Stimulated activated CD8-positive, alpha-beta memory T cell treated with anti-CD3 and anti-CD28 coated beads, Interleukin-2, amount 100 ng/mL, for 1 hour (primary cell): ENCODE measurements at places on chromosomes 2 and 18.

DNA sequence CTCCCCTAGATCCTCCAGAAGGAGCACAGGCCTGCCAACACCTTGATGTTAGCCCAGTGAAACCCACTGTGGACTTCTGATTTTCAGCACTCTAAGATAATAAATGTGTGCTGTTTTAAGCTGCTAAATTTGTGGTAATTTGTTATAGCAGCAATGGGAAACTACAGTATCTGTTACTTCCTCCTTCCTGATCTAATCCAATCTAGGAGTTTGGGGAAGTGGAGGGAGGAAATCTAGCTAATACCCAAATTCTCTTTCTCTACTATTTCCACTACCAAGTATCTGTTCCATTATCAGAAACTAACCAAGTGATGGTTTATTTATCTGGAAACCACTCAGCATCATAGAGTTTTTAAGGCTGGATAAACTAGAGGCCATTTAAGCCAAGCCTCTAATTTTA is 64.9 kb downstream of the AFF3 start:
- no peak for DNase-seq

DNA sequence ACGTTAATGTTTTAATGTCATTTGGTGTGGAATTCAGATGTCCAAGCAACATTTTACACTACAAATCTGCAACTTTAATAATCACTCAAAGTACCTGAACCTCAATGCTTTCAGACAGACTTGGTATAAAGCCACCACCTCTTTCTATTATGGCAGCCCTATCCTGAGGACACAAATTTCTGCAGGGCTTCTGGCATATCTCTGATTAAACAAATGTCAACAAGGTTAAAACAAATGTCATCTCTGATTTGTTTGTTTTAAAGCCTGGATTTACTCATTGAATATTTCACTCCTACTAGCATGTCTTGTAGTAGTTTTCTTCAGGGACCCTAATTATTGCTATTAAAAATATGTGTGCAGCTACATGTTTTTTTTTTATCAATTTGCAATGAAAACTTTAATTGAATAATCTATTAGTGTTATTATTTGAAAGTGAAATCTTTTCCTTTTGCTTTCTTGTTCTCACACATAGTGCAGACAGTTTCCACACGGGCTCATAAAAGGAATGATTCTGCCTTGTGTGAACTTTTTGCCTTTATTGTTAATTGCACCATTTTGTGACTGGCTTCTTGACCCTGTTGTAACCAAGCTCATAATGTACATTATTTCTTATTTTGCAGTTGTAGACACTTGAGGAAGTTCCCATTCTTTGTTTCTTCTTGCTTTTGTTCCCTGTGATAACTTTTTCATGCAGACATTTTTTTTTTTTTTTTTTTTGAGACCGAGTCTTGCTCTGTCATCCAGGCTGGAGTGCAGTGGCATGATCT is 30.1 kb downstream of the IL37 start:
- no peak for DNase-seq

DNA sequence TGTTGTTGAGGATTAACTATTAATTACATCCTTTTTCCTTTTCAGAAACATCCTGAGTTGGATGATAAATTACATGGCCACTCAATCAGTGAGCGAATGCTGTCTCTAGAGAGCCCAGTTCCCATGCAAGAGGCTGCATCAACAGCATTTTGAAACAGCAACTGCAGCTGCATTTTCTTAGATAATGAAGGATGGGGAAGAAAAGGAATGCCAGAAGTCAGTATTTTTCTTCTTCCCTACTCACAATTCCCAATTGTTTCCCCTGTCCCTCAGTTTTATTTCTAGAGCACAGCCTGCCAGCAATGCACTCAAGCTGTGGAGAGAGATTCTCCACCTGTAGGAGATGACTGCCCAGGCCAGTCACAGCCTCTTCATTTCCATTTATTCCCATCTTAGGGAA is 6.9 kb downstream of the SCN7A start:
- DNase-seq: no peak

- DNase-seq: no peak
Observed at GRCh38 chr18:37717098-37717497, 151.5 kb upstream of the CELF4 start.

- DNase-seq: no peak
Observed at GRCh38 chr18:68985172-68985820, 187.4 kb downstream of the CCDC102B start.

- DNase-seq: no peak
Observed at GRCh38 chr2:74097574-74097973, 50.1 kb downstream of the BOLA3 start.

DNA sequence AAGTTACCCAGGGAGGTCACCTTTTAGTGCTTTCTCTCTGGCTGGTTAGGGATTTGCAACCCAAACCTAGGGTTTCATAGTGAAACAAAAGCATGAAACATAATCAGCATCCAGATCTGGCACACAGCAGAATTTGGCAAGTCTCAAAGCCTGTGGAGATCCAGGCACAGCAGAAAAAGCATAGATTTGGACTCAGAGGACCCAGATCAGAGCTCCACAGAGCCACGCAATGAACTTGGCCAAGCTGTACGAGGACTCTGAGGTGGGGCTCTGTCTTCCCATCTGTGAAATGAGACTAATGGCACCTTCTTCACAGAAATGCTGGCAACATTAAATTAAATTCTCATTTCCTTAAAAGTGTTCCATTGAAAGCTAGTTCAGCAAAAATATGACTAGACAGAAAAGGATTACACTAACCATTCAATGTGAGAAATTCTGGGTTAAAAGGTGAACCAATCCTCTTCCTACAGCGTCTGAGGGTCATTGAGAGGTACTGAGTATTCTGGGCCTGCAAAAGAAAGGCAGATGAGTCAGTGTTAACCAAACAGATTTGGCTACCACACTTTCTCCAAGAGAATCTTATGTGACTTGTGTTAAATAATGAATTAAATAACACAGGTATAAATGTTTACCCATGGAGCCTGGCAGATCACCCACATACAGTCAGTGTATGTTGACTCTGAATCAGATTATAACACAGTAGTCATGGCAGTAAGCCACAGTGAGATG is 266.3 kb downstream of the MREG start:
- no peak for DNase-seq

DNA sequence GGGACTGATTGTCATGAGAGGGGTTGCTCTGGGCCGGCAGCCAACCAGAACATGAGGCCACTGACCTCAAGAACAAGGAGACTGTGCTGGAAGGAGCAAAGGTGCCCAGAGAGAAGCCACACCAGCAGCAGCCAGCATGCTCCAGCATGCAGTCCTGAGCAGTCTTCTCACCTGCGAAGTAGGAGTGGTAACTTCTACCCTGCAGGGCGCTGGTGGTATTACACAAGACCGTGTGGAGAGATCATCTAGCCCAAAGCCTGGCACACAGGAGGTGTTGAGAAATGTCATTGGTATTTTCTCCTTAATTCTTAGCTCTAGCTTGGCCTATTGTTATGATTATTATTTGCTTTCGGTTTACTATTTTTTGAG is 132.7 kb downstream of the TSN start:
- no peak for DNase-seq

- DNase-seq: no peak
Observed at GRCh38 chr18:74734013-74734444, 136.4 kb downstream of the ZNF407 start.

DNA sequence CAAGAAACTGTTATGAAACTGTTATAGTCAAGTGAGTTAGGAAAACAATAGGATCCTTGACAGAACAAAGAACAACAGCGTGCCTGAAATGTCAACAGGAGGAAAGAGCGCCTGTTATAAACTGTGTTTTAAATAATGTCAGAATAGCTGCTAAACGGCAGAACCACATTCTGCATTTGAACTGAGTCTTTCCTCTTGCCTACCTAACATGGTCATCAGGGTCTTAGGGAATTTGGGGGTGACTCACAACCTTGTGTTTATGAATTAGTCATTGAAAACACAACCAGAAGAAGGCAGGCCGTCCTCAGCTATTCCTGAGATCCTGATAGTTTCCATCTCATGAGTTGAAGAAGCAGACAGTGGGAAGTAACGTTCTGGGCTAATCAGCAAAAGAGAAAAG is 222.0 kb upstream of the FN1 start:
- no peak for DNase-seq

DNA sequence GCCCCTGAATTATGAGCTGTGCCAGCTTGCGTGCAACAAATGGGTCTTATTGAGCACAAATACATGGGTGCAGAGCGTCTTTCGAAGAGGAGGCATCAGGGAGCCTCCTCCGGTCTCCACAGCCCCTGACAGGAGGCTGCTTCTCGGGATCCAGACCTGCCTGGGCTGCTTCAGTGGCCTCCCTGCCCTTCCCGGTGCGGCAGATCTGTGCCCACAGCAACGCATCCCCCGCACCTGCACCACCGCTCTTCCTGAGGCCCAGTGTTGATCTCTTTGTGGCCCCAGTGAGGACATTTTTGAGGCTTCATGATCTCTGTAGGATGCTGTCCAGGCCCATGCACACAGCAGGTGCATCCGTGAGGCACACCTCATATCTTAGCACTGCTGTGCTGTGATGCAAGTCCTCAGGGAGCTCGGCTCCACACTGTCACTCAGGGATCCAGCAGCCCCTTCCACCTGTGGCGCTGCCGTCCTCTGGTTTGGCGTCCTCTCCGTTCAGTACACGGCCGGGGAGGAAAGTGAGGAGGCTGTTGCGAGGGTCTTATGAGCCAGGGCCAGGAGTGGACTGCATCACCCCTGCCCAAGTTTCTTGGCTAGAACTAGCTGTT is 17.4 kb downstream of the RTP5 start:
- no peak for DNase-seq

- DNase-seq: no peak
Observed at GRCh38 chr2:231111987-231112386, 12.9 kb downstream of the HTR2B start.

DNA sequence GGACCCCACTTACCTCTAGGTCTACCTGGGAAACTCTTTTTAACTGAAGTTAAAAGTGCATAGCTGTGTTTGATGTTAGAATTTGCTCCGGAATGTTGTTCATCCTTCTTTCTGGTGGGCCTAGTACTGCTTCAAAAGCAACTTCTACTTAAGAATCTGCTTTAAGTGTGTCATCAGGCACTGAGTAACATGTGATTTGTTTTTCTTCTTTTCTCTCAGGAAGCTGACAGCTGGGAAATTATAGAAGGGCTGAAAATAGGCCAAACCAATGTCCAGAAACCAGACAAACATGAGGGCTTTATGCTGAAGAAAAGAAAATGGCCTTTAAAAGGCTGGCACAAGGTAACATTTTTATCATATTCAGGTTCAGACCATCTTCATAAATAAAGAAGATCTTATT is 122.9 kb downstream of the PRKRA start:
- DNase-seq: no peak

DNA sequence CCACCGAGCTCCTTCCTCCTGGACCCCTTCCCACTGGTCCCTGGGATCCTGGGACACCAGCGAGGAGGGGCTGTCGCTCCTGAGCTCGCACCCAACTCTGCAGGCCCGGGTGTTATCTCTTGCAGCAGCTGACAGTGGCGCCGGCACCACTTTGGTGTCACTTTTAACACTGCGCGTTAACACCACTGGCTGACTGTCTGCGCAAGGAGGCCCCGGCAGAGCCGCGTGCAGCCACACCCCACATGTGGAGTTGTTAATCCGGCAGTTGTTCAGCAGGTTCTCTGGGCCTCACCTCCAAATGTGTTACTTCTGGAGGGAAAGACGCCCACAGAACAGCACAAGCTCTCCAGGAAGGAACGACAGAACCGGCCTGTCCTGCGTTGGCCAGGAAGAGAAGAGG is 155.0 kb upstream of the GLI2 start:
- DNase-seq: no peak

- DNase-seq: no peak
Observed at GRCh38 chr2:4246364-4247131, 543.2 kb downstream of the DCDC2C start.

DNA sequence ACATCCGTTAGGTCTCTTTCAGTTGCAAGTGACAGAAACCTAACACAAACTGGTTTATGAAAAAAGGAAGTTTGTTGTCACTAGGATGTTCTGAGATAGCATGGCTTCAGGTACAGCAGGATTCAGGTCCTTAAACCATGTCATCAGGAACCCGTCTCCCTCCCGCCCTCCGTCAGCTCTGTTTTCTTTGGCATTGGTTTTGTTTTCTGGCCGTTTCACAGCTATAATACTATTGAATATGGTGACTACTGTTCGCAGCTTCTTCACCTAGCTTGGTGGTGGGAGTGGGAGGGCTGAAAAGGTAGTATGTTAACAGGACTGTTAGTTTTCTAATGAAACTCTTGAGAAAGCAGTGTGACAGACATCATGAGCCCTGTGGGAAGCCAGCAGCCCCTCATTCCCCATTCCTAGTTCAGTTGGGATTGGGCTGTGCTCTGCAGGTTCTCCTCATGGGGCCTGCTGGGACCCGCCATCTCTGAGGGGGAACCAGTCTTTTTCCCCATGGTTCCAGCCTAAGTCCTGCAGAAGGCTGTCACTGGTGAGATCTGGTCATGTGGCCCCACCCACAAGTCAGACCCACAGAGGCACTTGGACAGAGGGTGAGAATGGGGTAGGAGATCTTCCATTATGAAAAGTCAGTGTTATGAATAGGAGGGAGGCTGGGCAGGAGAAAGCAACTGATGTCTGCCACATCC is 12.1 kb downstream of the PTMA start:
- no peak for DNase-seq

DNA sequence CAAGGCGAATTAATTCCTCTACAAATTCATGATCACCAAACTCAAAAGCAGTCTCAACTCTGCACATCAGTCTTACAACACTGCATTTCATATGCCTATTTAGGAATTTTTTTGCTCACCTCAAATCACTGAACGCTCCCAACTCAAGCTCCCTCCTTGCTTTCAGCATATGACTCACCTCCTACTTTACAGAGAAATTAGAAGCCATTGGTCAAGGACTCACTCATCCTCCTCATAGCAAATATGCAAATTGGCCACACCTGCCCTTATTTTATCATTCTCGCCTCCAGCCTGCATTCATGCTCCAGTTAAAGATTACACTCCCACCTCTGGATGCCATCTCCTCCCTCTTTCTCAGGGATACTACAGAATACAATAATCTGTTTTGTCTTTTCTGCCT is 148.8 kb downstream of the MBD2 start:
- DNase-seq: no peak

DNA sequence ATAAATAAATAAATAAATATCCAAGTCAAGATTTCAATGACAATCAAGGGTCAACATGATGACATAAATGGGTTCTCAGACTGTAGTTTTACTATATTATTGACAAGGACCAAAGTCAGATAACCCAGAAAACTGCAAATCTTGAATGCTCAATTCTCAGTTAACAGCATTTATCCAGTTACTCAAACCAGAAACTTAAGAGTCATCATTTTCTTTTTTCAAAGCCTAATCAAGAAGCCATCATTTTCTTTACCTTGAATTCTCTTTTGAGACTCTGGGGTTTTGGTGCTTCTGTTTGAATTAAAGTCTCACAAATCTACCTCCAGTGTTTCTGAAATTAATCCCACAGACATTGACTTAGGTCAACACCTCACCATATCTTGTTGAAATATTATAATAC is 14.1 kb downstream of the TRMT61B start:
- no peak for DNase-seq
